ENCODE measurements at places on chromosomes 16 and 17. TPM values are rescaled to one million over a fixed set of nuclear protein-coding genes. Genes with fewer than 3 reads are reported as not detected.
A peak's percentile ranks its signal among the peaks of the same experiment; 100 is the strongest.

- DNase-seq, result no peak
These were observed 1.5 kb downstream of the CD300LF start for GRCh38 chr17:74711058-74711824.

- no peak for DNase-seq
These were observed 100.7 kb downstream of the TMEM114 start for GRCh38 chr16:8489580-8489979.

UNC45B gene
- 0.21 TPM for total RNA-seq

DNA sequence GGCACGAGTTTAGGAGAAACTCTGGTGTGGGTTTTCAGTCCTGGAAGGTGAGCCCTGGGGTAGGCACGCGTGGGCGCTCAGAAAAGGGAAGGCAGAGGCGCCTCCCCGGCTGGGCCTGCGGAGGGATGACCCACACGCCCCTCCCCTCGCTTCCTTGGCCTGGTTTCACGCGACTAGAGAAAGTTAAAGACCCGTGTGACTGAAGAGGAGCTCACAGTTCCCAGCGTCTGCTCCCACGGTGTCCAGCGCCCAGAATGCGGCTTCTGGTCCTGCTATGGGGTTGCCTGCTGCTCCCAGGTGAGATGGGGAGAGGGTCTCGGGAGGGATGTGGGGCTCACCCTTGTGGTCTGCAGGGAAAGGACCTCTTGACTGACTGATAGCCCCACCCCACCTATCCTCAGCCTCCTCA is at the start of gene CD300LG:
CD300LG (plus strand) TSS at position 214 of the 409 bp plus-strand sequence; CDS start at position 255, 41 bp downstream.
- peak; percentile 37 for DNase-seq

IFT20 gene
- 241 TPM for total RNA-seq

DNA sequence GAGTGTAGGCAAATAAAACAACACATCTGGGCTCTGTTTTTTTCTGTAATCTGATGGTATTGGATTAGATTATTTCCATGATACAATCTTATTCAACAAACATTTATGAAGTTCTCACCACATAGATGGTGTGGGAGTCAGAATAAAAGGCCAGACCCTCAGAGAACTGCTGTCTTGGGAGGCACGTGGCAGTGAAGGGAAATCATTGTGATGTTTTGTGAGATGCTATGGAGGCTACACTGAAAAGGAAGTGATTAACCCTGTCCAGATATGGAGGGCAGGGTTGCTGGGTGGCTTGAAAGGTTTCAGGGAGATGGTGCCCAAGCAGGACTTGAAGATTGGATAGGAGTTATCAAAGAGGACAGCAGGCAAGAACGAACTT is 35.6 kb downstream of the DHRS7B start:
- no peak for DNase-seq

RTN4RL1 gene
- total RNA-seq, result not detected

DNA sequence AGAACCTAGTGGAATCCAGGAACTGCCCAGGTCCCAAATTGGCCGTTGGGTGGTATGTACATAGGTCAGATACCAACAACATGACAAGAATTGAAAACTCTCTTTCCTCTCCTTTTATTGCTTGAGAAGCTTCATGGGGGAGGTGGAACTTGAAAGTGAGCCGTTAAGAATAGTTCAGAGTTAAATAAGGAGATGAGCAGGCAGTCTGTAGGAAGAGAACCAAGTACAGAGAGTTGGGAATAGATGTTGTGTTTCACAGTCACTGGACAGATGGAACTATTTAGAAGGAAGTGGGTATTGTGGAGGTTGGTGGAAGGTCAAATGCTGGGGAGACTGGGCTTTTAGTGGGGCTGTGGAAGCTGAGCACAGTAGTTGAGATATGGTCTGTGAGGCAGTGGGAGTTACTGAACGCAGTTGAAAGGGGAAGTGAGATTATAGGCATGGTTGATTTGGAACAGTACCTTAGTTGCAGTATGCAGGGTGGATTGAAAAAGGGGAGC is 26.4 kb downstream of the ARHGAP44 start:
- no peak for DNase-seq

ZFHX3 gene
- total RNA-seq, result 10.9 TPM

DNA sequence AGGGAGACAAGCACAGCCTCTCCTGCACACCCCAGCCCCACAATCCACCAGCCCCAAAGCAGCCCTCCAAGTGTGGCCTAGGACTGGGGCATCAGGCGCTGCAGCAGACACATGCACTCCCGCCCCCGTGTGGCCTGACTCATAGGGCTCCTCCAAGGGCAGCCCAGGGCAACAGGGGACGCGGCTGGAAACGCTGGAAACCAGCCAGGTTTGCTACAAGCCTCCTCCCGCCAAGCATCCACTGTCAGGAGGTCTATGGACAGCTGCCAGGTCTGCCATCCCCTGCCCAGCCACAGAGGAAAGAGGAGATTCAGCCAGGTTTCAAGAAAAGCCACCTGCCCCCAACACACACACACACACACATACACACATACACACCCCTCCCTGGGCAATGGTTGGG is 25.8 kb downstream of the SRCIN1 start:
- DNase-seq, result no peak

GRCh38 chr17:78038748-78039288 is 80.3 kb downstream of the TNRC6C start:
- no peak for DNase-seq

- DNase-seq, result no peak
These were observed 188.9 kb downstream of the CBLN1 start for GRCh38 chr16:49092704-49093103.

PARD6A gene
- total RNA-seq, result 32.9 TPM

CALCOCO2 gene
- total RNA-seq, result 91.7 TPM

- no peak for DNase-seq
These were observed 55.0 kb downstream of the SALL1 start for GRCh38 chr16:51095890-51096626.

DNA sequence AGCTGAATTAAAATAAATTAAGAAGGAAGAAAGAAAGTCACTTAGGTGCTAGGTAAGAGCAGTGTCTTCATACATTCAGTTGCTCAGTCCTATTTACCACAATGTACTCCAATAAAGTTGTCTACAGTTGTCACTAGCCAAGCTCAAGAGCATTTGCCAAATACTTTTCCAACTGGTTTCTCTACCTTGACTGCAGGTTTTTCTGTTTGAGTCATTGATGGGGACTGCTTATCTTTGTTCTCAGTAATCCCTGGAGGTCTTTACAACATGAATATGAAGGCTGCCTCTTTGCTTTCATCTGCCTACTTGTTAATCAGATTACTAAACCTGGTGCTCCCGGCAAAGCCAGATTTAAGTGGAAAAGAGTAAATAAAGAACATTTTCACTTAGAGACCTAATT is 64.6 kb upstream of the CLEC18B start:
- DNase-seq, result no peak

DNA sequence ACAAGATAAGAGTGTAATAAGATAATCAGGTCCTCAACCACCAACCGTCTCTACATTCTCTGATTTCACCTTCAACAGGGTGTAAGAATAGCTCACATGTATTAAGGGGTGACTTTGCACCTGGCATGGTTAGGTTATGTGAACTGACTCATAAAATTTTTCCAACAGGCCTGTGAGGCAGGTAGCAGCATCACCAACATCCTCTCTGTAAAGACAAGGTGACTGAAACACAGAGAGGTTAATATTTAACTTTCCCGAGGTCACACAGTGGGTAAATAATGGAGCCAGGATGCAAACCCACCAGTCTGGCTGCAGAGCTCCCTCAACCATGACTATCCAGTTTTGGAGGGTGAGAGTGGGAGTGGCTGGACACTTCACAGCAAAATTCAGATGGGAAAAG is 317.2 kb downstream of the C16orf95 start:
- no peak for DNase-seq

- DNase-seq, result no peak
These were observed 49.5 kb downstream of the ZNF423 start for GRCh38 chr16:49806446-49806845.

DNA sequence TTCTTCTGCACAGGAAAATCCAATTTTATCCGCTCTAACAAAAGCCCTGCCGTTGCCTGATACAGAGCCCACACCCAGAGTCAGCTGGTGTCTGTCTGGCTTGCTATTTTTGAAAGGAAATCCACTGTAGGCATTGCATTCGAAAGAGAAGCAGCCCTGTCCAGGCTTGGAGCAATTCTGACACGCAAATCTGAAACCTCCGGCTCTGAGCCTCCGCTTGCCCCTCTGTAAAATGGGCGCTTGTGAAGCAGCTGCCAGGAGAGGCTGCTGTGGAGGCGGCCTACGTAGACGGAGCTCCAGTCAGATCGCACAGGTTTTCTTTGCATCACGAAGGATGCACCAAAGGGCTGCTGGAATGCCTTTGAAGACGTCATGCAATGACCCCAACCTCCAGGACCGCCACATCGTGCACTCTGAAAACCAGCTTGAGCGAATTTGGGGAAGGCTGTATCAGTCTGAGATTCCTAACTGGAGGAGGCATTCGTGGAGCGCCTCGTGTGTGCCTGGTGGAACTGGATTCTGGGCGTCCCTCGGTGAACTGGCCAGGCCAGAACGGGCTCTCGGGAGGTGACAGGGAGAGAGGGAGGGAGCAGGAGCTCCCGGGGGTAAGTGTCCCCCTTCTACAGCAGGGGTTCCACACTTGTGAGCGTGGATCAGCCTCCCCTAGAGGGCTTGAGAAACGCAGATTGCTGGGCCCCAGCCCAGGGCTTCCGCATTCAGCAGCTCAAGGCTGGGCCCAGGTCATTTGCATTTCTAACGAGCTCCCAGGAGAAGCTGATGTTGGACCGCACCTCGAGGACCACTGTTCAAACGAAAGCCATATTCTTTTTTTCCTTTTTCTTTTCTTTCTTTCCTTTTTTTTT is 215.5 kb downstream of the MRTFB start:
- no peak for DNase-seq

WFDC1 gene
- 13.3 TPM for total RNA-seq

- DNase-seq, result no peak
These were observed 6.2 kb downstream of the DNAJC7 start for GRCh38 chr17:42010898-42011516.

- no peak for DNase-seq
These were observed 7.5 kb downstream of the ATP5PD start for GRCh38 chr17:75039238-75039637.

GRCh38 chr17:61766520-61766919 is 96.8 kb downstream of the BRIP1 start:
- DNase-seq, result no peak

DNA sequence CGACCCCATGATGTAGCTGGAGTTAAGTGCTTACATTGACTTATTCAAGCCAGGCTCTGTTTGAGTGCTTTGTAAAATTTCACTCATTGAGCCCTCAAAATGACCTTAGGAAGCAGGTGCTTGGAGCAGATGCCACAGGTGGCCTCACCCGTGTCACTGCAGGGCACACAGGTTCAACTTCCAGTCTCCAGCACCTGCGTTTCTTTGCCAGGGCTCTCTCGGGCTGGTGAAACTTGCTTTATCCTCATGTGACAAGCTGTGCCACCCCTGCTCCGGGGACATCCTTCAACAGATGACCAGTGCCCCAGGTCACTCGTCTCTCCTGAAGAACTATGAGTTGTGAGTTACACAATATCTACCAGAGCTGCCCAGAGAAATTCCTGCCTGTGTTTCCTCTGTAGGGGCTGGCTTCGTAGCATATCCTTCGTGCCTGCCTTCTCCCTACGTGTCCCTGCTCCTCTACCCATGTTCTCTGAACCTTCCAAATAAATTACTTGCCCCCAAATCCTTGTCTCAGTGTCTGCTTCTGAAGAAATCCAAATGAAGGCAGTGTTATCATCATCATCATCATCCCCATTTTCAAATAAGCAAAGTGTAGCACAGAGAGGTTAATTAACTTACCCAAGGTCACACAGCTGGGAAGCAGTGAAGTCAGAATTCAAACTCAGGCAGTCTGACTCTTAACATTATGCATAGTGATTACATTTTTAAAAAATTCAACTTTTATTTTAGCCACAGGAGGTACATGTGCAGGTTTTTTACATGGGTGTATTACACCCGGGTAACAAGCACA is 352.5 kb downstream of the NPIPA8 start:
- no peak for DNase-seq

DNA sequence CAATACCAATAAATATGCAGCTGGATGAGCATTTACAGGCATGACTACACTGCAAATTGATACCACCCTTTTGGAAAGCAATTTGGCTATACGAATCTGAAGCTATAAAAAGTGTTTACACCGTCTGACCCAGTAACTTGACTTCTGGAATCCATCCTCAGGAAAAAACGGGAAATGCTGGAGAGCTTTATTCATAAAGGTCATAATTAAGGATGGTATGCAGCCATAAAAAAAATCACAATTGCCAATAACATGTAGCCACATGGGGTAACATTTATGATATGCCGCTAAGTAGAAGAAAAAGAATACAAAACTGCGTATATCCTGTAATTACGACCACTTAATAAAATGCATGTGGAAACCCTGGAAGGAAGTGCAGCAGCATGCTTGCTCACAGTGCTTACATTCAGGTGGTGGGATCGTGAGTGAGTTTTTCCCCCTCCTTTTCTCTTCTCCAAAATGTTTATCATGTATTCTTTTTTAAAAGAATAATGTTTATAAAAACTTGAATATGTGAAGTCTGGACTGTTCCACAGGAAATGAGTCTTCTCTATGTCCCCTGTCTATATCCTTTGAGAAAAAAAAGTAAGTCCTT is 34.2 kb downstream of the COPRS start:
- DNase-seq, result no peak

GRB7 gene
- total RNA-seq, result 0.51 TPM

- peak; percentile 74 for DNase-seq
These were observed 30.6 kb downstream of the METRNL start for GRCh38 chr17:83109793-83110645.

DNAH17 gene
- 1.1 TPM for total RNA-seq

DNASE1L2 gene
- total RNA-seq, result not detected

ADORA2B gene
- not detected for total RNA-seq

HSPB9 gene
- not detected for total RNA-seq

- no peak for DNase-seq
These were observed 9.8 kb downstream of the ITGAL start for GRCh38 chr16:30482366-30482765.

DNA sequence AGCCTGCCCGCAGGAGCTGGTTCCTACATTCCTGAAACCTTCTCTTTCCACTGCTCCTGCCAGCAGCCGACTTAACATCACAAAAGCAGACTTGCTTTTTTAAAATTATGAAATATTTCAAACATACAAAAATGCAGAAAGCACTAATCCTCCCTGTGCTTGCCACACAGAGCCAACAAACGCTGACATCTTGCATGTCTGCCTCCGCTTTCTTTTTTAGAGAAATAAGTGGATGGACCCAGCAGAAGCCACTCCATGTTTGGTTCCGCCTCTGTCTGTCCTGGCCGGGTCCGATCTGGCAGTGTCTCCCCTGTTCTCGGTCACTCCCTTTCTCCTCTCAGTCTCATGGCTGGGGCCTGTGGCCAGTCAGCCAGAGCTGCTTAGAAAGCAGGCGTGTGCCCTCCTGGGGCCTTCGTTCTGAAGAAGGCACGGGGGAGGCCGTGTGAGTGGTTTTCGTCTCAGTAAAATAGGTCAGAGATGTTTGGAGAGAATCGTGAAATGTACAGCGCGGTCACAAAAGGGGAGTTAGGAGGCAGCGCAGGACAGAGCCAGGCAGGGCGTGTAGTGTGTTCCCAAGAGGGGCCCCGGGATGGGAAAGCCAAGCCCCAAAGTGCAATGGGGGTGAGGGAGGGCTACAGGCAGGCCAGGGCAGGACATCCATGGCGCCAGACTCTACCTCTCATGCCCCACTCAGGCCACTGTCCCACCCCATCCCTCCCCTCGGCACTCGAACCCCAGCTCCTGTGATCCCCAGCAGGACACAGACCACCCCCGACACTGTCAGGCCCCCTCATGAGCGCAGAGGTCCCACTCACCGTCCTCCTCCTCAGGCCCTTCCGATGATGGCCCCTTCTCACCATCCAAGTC is 23.2 kb downstream of the MXRA7 start:
- peak; percentile 78 for DNase-seq
